ENCODE measurements at places on chromosomes 6 and 20. TPM values are rescaled to one million over a fixed set of nuclear protein-coding genes. Genes with fewer than 3 reads are reported as not detected.
A peak's percentile ranks its signal among the peaks of the same experiment; 100 is the strongest.

DNA sequence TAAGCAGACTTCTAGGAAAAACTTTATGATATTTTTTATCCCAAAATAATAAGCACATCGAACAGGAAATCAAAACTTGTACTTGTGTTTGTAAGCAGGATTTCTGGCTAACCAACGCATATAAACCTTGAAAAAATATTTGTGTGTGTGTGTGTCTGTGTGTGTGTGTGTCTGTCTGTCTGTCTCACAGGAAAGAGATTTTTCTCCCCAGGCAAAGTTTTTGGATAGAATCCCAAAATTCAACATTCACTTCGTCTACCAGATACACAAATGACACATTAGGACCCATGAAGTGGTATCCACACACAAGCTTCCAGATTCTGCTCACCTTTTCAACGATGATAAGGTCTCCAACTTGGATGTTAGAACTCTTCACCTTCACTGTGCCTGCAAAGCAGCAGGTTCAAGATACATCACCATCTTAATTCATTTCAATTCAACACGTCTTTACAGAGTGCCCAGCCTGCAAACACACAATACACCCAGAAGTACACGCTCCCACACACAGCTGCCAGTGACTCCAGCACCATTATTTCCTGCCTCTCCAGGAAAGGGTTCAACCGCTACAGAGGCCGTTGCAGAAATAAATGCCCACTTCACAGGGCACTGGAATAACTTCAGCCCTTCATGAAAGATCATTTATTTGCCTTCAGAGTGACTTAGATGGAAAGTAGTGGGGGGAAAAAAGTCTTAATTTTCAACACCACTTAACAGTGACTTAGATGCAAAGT lies 70.9 kb downstream of the ATP9A start:
- DNase-seq: no peak

- DNase-seq: no peak
Observed at GRCh38 chr6:32198866-32199265, 6.4 kb upstream of the GPSM3 start.

DNA sequence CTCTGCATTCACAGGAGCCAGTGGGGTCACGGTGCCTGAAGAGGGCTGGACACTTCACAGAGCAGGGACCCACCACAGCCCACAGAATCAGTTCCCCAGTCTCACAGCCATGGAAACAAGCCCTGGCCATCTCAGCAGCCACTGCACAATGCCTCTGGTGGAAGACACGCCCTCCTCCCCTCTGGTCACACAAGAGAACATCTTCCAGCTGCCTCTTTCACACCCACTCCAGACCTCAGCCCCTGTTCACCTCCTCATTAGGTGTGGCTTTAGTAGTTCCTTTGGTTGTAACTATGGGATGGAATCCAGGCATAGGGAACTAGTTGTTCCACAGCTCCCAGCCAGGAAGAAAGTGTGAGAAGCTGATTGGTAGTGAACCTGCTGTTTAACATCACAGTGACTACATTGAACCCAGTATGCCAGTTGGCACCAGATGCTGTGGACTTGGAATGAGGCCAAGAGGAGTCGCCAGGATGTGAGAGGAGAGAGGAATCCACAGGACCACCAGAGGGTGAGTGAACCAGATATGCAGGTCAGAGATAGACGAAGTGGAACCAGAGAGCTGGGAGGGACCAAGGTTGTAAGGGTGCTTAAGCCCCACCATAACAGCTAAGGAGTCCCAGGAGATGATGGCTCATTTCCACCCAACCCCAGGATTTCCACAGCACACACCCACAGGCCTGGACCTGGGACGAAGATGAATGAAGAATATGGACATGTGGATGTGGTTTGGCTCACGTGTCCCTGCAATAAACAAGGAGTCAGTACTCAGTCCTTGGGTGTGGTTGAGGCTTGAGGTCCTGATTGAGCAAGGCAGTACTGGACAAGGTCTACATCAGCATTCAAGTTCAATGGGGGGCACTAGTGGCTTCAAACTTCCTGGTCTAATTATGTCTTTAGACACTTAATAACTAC lies 8.8 kb upstream of the BTN3A3 start:
- DNase-seq: peak; percentile 33

DNA sequence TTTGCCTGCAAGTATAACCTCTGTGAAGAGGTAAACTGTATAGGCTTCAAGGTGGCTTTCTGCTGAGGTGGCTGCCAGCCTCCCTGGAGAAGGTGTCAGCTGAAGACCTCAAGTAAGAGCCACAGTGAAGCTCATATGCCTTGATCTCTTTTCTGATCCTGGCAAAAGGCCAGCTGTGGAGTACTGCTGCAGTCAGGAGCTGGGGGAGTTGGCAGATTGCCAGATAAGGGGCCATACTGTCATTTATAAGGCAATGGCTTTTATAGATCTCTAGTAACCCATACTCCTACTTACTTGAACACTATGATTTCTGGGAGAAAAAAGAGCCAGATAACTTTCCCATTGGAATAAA lies 8.8 kb upstream of the CEP85L start:
- DNase-seq: no peak

DNA sequence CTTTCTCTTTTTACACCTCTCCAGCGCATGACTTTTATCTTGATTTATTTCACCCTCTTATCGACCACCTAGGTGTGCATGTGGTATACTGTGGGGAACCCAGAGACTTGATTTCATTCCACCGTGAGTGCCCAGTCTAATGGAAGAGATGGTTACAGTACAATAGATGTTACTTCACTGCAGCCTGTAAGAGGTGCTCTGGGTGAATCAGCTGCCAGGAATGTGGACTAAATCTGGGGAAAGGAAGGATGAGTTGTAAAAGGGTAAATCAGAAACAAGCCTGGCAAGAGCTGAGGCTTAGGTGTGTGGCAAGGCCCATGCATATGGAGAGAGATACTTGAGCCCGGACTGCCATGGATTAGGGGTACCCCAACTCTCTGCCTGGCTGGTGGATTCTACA lies 7.4 kb downstream of the STK35 start:
- peak; percentile 82 for DNase-seq

The ADGB gene
- total RNA-seq: not detected

The GFOD1 gene
- 4.2 TPM for total RNA-seq

The R3HDML gene
- not detected for total RNA-seq

DNA sequence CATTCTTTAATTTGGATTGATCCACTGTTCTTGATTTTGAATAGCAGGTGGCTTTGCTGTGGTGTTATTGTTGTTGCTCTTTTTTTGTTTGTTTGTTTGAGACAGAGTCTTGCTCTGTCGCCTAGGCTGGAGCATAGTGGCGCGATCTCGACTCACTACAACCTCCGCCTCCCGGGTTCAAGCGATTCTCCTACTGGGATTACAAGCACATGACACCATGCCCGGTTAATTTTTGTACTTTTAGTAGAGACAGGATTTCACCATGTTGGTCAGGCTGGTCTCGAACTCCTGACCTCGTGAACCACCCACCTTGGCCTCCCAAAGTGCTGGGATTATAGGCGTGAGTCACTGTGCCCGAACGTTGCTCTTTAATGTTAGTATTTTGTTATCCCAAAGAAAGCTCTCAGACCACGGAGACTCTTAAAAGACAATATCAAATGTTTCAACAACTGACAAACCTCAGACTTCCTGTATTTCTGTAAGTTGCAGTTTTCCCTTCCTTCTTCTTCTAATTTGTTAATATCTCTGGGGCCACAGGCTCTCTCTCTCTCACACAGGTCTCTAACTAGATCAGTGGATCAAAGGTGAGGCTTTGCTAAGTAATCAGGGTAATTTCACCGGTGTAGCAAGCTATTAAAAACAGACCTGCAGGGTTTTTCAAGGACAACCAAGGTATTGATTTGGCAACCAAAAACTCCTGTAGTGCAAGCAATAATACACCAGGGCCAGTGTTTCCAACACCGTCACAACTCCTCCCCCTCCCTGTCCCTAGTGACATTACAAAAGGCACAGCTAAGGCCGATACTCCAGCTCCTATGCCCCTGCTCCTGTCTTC lies 48.8 kb upstream of the ZNF217 start:
- DNase-seq: peak; percentile 84

The RPS6KA2 gene
- total RNA-seq: 15.5 TPM

- DNase-seq: no peak
Observed at GRCh38 chr6:128560966-128561365, 40.6 kb upstream of the PTPRK start.

DNA sequence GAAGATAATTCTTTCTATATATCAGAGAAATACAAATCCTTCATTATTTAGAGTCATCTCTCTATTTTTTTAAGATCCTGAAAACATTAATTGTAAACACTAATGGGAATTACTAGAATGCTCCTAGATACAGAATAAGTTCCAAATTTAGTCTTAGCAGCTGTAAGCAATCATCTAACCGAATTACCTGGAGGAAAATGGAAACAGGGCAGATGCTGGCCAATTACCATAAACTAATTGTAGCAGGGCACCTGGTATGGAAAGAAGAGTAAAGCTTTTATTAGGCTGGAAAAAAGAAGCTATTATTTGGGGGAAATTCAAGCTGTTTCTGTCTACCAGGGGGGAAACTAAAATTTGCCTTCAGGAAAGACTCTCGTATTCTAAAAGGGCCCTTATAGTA lies 257.5 kb downstream of the MMUT start:
- no peak for DNase-seq

DNA sequence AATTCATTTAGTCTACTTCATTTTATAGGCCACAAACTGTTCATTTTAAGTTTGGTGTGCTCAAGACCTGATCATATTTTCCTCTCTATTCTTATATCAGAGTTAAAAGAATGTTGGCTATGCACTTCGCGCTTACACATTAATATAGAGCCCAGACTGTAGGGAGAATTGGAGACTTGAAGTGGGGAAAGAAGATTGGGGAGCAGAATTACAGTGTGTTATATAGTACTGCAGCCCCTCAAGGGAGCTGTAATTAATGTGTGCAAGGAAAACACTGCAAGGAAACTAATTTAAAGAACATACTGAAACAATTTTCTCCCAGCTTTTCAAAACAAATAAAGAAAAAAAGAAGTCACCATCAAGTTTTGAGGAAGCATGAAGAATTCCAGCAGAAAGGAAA lies 572.7 kb upstream of the FLRT3 start:
- DNase-seq: no peak

GRCh38 chr6:118783931-118784550 lies 109.9 kb upstream of the ASF1A start:
- peak; percentile 91 for DNase-seq

GRCh38 chr6:89840538-89840937 lies 10.9 kb downstream of the CASP8AP2 start:
- peak; percentile 32 for DNase-seq

DNA sequence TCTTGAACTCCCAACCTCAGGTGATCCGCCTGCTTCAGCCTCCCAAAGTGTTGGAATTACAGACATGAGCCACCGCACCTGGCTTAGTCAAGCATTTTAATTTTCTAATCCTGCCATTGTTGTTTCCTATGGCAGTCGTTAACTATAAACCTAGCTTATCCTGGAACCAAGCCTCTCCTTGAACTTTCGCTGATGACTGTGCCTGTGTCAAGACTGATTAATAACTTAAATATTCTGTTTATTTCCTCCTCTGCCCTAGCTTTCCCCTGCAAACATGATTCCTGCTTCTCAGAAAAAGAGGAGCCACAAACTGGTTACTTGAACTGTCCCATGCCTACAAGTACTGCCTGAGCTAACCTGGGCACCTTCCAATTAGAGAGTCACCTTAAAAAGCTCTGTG lies 1.5 kb downstream of the VNN1 start:
- DNase-seq: peak; percentile 12

The LST1 gene
- not detected for total RNA-seq

- peak; percentile 36 for DNase-seq
Observed at GRCh38 chr6:42978487-42978838, 518 bp downstream of the PEX6 start.

The PDE7B gene
- total RNA-seq: 3.9 TPM

- DNase-seq: no peak
Observed at GRCh38 chr20:53626584-53626983, 32.9 kb upstream of the ZNF217 start.

- peak; percentile 33 for DNase-seq
Observed at GRCh38 chr20:41697861-41698559, 79.8 kb upstream of the CHD6 start.

DNA sequence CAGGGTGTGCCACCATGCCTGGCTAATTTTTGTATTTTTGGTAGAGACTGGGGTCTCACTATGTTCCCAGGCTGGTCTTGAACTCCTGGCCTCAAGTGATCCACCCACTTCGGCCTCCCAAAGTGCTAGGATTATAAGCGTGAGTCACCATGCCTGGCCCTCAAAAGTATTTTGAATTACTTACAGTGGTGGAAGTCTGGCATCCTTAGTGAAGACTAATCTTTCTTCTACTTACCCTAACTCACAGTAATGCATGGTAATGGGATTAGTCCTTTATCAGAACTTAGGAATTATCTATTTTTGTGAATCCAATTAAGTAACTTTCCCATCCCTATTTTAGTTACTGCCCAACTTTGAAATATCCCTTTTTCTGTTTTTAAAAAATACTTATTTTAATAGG lies 3.9 kb downstream of the RWDD1 start:
- DNase-seq: no peak

GRCh38 chr20:63216849-63217471 lies 1.0 kb upstream of the YTHDF1 start:
- no peak for DNase-seq

- DNase-seq: peak; percentile 59
Observed at GRCh38 chr6:24431045-24431451, 28.3 kb downstream of the MRS2 start.

GRCh38 chr6:163405412-163406309 lies 8.9 kb upstream of the QKI start:
- peak; percentile 42 for DNase-seq

DNA sequence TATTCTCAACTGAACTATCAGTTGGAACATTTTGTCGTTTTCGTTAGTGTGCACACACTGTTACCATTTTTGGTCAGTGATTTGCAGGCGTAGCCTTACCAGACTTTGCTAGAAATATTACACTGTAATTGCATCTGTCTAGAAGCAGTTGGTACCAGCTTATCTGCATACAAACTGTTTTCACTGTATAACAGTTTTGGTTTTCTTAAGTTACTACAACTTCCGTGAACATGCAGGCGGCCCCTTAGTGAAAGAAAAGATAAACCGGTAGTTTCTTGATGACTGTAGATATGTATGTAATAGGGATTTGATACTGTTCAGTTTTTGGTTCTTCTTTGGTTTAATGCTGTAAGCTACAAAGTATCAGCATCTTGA lies 1.3 kb downstream of the DSTN start:
- peak; percentile 47 for DNase-seq

The CFB gene
- 3.5 TPM for total RNA-seq

GRCh38 chr20:25248786-25249172 lies 894 bp downstream of the PYGB start:
- no peak for DNase-seq

GRCh38 chr6:42428326-42429041 lies 23.2 kb downstream of the TRERF1 start:
- no peak for DNase-seq
